Activated naive CD8-positive, alpha-beta T cell treated with anti-CD3 and anti-CD28 coated beads for 36 hours (primary cell): ENCODE measurements at places on chromosomes 6 and 20. TPM values are rescaled to one million over a fixed set of nuclear protein-coding genes. Genes with fewer than 3 reads are reported as not detected.

DNA sequence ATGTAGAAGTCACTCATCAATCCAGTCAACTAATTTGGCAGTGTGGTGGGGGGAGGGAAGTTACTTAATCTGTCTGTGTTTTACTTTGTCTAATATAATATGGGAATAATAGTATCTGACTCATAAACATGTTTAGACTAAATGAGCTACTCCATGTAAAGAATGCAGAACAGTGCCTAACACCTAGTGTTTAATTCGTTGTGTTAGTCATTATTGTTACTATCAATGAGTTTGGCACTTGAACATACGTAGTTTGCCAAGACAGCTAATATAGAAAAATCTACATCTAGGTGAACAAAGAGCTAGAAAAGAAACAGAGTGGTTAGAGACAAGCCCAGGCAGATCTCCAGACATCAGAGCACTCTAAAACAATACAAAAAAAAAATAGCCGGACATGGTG is 49.1 kb downstream of the IRAK1BP1 start:
- DNase-seq, result no peak

DDRGK1 gene
- total RNA-seq, result 58.8 TPM

UNC5CL gene
- 1.7 TPM for total RNA-seq

CALHM6 gene
- 5.6 TPM for total RNA-seq

DNA sequence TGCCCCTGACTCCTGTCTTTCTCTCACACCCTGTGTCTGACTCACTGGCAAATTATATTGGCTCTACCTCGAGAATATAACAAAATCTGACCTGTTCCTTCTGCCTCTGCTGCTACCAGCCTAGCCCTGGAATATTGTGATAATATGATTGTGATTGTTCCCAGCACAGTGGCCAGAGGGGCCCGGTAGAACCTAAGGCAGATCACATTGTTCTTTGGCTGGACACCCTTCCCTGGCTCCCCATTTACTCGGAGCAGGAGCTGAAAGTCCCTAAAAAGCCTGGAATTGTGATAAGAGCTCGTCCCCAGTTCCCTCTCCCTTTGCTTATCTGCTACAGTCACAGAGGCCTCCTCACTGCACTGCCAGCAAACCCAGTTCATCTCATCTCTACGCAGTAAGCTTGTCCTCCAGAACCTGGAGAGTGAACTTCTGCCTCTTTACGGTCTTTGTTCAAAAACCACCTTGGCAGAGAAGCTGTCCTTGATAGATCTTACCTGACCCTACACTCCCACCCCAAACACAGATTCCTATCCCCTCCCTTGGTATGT is 21.8 kb downstream of the SERPINB6 start:
- no peak for DNase-seq
